ENCODE measurements at places on chromosomes 12 and 14.

- DNase-seq: no peak
Observed at GRCh38 chr12:106645074-106645421, 62.2 kb downstream of the RFX4 start.

DNA sequence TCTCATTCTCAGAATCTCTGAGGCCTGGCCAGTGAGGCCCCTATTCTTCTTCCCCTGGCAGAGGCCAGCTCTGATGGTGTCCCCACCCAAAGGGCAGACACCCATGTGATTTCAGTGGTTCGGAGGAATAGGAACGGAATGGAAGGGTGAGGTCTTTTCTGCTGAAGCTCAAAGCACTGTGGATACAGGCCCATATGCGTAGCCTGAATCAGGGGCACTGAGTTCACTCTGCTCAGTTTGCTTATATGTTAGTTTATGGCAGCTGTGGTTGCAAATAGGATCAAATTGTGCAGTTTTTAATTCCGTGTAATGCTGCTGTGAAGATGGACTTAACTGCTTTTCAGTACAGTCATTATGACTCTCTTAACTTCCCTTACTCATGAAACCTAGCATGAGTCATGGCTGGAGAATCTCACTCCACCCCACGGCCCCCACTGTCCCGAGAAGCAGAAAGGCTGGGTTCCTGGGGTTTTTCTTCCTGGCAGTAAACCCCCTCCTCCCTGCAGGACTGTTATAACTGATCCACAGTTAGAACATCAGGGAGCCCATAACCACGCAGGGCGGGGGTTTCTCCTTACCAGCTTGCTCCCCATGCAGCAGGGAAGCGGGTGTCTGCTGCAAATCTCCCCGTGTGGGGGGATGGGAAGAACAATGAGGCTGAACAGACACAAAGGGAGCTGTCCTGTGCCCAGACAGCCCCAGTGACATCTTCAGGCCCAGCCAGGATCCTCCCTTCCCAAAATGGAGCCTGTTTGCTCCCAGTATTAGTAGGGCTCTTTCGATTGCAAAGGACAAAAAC lies 122.7 kb downstream of the SLC38A6 start:
- DNase-seq: peak; percentile 90

DNA sequence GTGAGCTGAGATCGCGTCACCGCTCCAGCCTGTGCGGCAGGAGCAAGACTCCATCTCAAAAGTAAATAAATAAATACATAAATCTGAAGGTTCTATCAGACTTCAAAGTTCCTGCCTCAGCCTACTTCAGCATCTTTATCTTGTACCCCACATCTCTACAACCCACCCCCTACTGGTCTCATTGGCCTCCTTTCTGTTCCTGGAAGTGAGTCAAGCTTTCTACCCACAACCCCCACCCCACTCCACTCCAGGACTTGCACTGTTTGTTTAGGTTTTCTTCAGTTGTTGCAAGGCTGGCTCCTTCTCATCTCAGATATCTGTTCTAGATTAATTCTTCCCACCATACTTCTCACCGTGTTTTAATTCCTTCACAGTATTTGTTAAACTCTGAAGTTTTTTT lies 714 bp upstream of the PSMC6 start:
- DNase-seq: peak; percentile 56

DNA sequence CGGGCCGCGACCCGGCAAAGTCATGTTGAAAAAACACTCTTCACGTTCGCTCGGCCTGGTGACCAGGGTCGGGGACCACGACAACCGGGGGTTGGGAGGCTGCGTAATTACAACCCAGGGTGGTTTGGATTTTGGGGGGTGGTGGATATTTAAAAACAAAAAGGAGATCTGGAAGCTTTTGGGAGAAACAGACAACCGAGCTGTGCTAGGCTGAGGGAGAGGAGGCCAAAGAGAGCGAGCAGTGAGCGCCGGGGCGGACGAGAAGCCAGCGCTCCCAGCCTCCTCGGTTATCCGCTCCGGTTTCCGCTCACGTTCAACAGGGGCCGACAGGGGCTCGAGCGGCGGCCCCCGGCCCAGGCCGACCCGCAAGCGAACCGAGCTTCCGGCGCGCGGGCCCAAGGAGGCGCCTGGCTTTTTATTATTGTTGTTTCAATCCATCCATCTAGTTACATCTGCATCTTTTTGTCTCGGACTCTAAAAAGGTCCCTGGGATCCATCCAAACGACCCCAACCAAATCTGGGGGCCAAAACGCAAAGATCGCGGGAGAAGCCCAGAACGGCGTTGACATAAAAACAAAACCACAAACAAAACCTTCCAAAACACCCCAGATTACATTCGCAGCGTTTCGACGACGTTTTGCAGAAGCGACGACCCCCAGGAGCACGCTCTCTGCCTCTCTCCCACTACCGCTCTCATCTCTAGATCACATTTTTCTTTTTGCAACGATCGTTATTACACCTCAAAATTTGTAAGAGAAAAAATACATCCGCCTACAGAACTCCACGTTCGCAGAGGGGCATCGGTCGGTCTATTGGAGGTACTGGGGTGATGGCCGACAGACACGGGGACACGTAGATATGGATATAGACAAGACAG lies 771 bp downstream of the OTX2 start:
- no peak for DNase-seq

- DNase-seq: no peak
Observed at GRCh38 chr12:93153321-93153720, 224.2 kb upstream of the EEA1 start.

- DNase-seq: no peak
Observed at GRCh38 chr14:78701246-78701645, 531.1 kb downstream of the NRXN3 start.

DNA sequence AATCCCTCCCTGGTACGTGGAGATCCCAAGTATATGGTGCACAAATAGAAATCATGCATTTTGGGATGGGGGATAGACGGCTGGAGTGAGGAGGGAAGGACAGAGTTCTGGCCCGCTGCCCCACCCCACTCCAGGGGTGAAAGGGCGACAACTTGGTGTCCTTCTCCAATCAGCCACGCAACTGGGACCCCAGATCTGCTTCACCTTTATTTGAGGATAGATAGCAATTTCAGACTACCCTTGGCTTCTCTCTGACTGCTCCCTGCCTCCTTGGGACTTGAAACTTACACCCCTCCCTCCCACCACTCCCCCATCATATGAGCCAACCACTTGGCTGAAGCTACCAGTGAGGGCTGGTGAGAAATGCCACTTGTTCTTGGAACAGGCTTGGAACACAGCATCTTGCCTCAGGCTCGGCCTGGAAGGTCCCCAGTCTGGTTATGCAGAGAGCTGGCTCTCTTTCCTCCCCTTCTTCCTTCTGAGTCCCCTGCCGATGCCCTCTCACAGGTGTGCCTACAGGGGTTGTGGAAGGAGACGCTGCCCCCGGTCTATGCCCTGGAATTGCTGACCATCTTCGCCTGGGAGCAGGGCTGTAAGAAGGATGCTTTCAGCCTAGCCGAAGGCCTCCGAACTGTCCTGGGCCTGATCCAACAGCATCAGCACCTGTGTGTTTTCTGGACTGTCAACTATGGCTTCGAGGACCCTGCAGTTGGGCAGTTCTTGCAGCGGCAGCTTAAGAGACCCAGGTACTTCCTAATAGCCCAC lies 8.1 kb downstream of the OAS3 start:
- DNase-seq: no peak

DNA sequence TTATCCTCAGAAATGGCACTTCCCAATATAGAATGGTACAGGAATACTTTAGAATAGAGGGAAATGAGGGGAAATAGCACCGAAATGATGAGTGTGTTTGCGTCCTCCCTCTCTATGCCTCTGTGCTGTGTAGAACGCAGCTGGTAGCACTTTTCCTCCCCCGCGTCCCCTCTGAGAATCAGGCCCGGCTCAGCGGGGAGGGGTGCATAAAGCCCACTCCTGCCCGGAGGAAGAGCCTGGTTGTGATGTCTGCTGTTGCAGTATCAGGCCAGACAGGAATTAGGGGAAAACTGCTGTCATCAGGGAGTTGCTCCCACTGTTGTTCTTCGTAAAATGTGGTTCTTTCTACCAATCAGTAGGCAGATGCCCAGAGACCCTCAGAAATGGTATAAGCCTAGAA lies 76.0 kb downstream of the GALNT8 start:
- no peak for DNase-seq

DNA sequence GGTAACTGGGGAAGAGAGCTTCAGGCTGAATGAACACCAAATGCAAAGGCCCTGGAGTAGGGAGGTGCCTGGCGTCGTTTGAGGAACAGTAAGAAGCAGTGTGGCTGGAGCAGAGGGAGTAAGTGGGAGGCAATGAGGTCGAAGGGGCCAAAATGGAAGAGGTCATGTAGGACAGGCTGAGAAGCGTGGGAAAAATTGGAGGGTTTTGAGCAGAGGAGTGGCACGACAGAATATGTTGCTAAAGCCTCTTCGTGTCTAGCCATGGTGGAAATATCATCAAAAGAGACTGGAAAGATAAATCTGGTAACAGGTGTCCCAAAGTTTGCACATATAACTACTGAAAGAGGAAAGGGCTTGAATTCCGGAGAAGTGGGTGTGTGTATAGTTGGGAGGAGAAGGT lies 1.9 kb downstream of the TRIM9 start:
- no peak for DNase-seq

DNA sequence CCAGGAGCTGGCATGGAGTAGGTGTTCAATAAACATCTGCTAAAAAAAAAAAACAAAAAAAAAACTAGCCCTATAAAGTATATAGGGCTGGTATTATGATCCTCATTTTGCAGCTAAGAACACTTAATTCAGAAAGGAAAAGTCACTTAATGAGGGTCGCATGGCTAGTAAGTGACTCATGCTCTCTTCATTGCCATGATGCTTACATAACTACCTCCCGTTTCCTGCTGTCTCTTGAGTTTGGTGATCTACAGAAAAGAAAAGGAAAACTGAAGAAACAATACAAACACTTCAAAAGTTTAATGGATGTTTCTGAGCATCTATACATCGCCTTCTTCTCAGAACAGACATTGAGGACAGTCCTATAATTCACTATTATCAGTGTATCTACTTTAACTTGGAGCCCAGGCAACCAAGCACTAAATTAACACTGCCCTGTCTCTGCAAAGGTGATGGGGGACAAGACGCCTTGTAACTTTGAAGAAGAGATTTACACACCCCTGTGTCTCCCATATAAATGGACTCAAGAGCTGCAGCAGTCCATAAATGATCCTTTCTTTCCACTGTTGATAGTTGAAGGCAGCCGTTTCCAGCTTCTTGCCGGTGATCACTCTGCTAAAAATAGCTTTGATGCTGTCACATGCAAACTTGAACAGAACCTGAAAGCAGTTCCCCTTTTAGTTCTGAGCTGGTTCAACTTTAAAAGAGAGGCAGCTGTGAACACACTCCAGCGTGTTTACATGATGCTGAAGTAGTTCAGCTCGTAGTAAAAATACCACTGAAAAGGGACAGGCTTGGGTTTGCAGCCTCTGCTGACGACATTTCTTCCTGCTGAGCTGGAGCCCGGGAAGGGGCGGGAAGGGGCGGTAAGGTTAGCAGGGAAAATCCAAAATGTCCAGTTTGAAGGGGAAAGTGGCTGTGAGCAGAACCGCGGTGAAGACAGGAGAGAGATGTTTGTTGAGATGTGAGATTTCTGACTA lies 113.3 kb downstream of the FOXN3 start:
- peak; percentile 93 for DNase-seq

DNA sequence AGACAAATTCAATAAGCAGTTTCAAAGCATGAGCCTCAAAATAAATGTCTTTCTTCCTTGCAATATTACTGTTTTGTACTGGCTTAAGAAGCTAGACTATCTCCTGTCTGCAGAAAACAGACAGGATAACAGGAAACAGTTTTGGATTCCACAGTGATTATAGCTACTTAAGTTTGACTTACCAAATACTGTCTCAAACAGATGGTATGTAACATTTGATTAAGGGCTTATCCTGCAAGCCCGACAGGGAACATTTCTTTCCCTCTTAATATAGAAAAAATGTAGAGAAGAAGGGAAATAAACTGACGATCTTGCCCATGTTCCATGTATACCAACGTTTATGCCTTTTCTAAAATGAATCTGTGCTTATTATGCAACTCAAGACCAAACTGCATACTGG lies 179.9 kb upstream of the EEA1 start:
- DNase-seq: no peak

- DNase-seq: no peak
Observed at GRCh38 chr14:89327771-89328212, 89.2 kb downstream of the FOXN3 start.

- DNase-seq: no peak
Observed at GRCh38 chr14:69917287-69917686, 38.1 kb downstream of the SMOC1 start.

DNA sequence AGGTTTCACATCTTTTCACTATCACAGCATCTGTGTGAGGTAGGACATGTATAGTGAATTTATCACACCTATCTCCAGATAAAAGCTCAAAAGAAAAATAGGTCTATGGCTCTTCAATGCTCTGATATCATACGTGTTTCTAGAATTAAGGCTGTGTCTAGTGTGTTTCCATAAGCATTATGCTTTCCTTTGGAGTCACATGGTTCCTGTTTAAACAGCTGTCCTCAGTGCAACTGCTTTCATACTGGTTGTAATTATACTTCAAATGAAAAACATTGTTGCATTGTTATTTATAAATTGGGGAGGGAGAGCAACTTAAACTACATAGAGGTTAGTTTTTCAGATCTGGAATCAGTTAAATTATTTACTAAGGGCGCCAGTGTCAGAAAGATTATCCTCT lies 151.6 kb downstream of the SYT1 start:
- DNase-seq: no peak

GRCh38 chr14:61547186-61548069 lies 147.9 kb upstream of the HIF1A start:
- no peak for DNase-seq

DNA sequence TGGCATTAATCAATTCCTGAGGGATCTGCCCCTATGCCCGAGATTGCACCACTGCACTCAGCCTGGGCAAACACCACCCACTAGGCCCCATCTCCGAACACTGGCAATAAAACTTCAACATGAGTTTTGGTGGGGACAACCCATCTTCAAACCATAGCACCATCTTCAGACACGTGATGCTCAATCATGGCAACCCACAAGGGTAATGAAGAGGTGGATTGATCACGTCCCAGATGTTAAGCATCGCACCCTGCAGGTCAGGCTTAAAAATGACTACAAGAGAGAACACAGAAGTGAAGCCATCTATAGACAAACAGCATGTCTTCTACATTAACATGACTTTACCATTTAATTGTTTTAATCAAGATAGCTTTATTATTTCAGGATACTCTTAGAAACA lies 42.8 kb upstream of the DDHD1 start:
- DNase-seq: no peak

- DNase-seq: no peak
Observed at GRCh38 chr12:69688021-69688420, 11.1 kb downstream of the BEST3 start.

- no peak for DNase-seq
Observed at GRCh38 chr14:105377555-105378182, 20.7 kb upstream of the TEX22 start.
